MM.1S (cell line): ENCODE measurements at places on chromosomes 4 and X.

DNA sequence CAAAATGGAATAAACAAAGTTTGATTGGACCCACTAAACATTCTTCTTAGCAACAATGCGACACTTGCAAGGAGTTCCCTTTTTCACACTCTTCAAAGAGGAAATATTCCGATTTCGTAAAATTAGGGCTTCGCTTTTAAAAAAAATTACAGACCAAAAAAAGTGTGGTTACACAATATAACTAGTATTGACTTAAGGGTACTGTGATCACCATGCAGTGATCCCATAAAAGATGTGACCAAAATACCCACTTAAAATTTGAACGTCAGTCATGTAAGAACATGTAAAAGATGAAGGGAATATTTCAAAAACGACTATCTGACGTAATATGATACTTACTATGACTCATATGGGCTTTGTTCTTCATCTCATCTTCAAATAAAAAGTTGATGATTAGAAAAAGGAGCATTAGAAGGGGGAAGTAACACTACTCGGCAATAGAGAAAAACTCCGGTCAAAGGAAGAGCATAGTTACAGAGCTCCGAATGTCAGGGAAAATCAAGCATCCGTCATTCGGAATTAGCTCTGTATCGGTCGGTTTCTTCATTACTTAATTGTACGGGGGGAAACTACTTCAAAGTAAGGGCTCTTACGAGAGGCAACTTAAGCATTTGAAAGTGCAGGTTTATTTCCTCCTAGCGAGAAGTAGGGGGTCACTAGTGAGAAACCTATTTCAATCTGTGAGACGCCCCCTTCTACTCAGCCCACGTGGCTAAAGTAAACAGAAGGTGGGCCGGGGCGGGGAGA lies 1.3 kb upstream of the TET2 start:
- no peak for DNase-seq

DNA sequence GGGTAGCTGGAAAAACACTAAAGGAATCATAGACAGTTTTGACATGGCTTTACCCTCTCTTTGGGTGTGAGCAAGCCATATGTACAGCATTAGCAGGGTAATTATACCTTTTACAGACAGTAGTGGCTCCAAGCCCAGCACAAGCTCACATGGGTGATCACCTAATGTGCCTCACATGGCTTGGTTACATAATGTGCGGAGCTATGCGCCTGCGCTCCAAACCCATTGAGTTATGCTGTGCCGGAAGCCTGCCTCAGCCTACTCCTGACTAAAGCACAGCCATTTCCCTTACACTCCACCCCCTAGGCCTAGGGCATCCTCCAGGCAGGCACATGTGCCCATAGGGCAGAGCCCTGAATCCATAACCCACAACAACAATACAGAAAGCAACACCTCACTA lies 6.5 kb upstream of the TSPAN5 start:
- DNase-seq, result no peak

GRCh38 chr4:105815701-105816100 lies 79.6 kb upstream of the NPNT start:
- no peak for DNase-seq

DNA sequence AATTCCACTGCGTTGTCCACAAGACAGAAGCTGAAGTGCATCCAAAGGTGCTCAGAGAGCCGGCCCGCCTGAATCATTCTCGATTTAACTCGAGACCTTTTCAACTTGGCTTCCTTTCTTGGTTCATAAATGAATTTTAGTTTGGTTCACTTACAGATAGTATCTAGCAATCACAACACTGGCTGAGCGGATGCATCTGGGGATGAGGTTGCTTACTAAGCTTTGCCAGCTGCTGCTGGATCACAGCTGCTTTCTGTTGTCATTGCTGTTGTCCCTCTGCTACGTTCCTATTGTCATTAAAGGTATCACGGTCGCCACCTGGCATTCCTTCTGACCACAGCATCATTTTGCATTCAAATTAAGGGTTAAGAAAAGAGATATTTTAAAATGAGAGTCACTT lies 115.5 kb downstream of the NFKB1 start:
- DNase-seq, result peak; percentile 98

DNA sequence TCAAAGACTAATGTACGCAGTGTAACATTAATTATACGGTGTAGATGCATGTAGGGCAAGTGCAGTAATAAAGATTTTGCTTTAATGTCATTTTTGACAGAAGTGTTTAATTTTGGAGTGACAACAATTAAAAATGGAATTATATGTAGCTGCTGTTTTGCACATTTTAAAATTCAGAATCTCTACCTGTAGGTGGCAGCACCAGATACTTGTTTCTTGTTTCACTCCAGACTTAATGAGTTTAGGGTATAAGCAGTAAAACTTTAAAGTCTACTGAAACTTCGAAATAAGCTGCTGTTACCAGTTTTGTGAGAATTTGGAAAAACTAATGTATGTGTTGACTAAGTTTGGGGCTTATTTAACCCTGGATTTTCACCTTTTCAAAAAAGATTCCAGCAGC lies 144.9 kb downstream of the POLA1 start:
- peak; percentile 19 for DNase-seq

GRCh38 chr4:30617836-30618235 lies 102.3 kb upstream of the PCDH7 start:
- no peak for DNase-seq

GRCh38 chr4:57220172-57220571 lies 110.0 kb upstream of the IGFBP7 start:
- DNase-seq, result no peak

- peak; percentile 20 for DNase-seq
Observed at GRCh38 chr4:126757219-126757618, 875.5 kb upstream of the INTU start.

DNA sequence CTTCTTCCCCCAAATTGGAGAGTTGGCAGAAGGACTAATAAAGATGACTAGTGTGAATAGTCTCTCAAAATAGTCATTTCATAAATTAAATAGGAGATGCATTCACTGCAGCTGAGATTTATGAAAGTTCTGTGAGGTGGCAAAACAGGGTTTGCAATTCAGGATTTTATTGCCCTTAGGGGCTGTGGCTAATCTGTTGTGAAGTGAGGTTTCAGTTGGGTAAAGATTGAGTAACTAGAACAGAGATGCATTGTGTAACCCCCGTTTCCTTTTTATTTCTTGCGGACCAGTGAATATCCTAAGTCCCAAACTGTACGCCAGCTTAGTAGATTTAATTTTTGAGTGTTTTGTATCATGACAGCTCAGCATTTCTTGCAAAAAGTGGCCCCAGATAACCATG lies 16.2 kb upstream of the SCRG1 start:
- no peak for DNase-seq

DNA sequence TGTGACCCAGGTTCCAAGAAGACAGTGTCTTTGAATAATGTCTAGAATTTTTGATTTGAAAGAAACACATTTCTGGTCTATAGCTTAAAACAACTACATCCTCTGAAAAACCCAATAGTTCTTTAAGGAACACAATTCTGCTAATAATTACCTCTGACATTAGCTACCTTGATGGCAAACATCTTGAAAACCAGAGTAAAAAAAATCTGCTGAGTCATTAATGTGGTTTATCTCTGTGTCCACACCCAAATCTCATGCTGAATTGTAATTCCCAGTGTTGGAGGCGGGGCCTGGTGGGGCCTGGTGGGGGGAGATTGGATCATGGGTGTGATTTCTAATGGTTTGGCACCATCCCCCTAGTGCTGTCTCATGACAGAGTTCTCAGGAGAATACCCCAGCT lies 1233.8 kb downstream of the NLGN4X start:
- DNase-seq, result no peak

DNA sequence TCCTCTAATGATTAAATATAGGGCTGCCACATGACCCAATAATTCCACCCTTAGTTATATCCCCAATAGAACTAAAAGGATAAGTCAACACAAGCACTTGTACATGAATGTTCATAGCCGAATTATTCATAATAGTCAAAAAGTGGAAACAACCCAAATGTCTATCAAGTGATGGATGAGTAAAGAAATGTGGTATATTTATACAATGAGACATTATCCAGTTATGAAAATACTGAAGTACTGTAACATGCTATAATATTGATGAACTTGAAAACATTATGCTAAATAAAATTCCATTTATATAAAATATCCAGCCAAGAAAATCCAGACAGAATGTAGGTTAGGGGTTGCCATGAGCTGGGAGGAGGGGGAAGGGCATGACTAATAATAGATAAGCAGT lies 436.7 kb upstream of the AADAT start:
- DNase-seq, result no peak

DNA sequence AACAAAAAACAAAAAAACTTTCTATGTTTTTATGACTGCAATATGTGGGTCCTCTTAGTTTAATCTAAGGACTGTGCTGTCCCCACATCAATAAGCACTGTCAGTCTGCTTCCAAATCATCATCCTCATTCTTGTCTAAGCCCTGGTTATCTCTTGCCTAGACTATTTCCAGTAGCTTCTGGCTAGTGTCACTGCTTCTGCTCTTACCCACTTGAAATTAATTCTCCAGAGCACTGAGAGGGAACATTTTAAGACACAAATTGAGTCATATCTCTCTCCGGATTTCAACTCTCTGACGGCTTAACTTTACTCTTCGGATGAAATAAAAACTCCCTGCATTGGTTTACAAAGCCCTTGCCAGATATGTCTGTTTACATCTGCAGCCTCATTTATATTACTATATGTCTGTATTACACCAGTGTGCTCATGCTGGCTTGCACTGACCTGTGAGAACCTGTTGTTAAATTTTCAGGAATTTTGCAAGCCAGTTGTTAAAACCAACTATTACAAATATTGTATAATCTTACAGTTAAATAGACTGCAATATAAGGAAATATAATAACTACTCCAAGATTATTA lies 345.9 kb downstream of the ADGRL3 start:
- DNase-seq, result no peak

GRCh38 chrX:35733879-35734278 lies 64.3 kb upstream of the MAGEB16 start:
- no peak for DNase-seq

DNA sequence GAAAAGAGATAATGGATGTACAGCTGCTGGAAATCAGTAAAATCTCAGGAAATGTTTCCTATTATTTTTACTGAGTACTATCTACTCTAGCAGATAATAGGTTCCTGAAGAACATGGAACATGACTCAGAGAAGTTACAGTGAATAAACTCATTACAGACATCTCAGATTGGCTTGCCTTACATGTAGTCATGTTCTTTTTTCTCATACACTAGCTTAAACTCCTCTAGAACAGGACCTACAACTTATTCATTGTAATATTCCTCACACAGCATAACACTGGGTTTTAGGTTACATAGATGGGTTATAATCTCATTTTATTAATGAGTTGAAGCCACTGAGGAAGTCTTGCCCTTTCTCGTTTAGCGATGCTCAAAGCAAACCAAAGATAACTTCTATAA lies 86.9 kb upstream of the BMP2K start:
- no peak for DNase-seq

- no peak for DNase-seq
Observed at GRCh38 chr4:47672696-47673095, 165.2 kb downstream of the CORIN start.

GRCh38 chrX:76420237-76420636 lies 7.3 kb upstream of the MAGEE1 start:
- no peak for DNase-seq

GRCh38 chr4:132386130-132386529 lies 763.0 kb upstream of the PCDH10 start:
- no peak for DNase-seq
